ENCODE measurements at places on chromosomes 5 and 9.
A peak's percentile ranks its signal among the peaks of the same experiment; 100 is the strongest.

- peak; percentile 16 for DNase-seq
Measured at GRCh38 chr9:749716-750115, 91.8 kb upstream of the DMRT1 start.

- peak; percentile 25 for DNase-seq
Measured at GRCh38 chr9:8012986-8013385, 213.4 kb upstream of the DMAC1 start.

- peak; percentile 46 for DNase-seq
Measured at GRCh38 chr5:147384346-147385193, 125.3 kb downstream of the DPYSL3 start.

DNA sequence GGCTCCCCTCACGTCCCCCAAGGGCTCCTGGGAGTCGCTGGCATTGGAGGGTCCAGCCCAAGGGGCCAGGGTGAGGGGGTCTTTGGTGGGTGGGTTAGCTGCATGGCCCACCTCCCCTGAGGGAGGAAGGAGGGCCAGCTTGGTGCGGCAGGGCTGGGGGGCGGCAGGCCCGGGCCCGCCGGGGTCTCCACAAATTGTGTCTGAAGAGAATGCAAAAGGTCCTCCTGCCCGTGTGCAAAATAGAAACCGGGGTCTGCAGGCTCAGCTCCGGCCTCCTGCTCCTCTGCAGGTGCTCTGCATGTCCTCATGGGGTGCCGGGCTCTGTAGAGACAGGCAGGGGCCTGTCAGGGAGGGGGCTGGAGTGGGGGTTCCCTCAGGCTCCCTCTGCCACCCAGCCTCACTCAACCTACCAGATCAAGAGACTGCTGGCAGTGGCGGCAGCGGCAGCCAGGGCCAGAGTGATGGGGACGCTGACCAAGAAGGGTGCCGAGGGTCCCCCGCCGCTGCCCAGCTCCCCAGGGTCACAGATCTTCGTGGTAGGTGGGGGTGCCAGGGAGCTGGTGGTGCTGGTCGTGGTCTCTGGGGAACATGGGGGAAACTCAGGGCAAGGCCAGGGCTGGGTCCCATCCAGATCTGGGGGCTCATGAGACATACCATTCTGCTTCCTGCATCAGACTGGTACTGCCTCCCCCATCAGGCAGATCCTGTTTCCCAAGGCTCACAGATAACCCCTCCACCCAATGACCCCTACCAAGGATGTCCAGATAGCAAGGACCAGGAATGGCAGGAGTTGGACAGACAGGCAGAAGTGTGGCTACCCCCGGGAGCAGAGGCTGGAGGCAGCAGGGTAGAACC lies 29.2 kb upstream of the ENHO start:
- DNase-seq: no peak

DNA sequence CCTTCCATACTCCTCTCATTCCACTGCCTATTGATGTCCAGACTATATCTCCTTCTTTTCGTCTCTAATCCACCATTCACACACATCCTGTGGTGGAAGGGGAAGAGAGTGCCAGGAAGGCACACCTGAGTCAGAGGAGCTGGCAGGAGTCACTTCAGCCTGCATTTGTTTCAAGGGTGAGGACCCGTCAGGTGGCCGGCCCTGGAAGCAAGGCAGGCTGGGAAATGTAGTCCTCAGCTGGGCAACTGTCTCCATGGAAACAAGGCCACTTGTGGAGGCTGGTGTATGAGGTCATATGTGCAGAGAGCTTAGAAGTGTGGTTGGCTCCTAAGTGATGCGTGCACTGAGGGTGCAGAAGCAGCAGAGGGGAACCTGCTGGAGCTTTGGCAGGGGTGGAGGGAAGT lies 278.4 kb downstream of the NSG2 start:
- DNase-seq: peak; percentile 89

- DNase-seq: peak; percentile 29
Measured at GRCh38 chr5:83149671-83150070, 72.3 kb downstream of the XRCC4 start.

- DNase-seq: no peak
Measured at GRCh38 chr5:55934115-55934613, 60.6 kb downstream of the IL6ST start.

GRCh38 chr5:74685979-74686631 lies 1.1 kb downstream of the HEXB start:
- DNase-seq: no peak

- DNase-seq: no peak
Measured at GRCh38 chr5:172599204-172599567, 41.9 kb upstream of the NEURL1B start.

- no peak for DNase-seq
Measured at GRCh38 chr5:106727071-106727470, 943.7 kb downstream of the EFNA5 start.

DNA sequence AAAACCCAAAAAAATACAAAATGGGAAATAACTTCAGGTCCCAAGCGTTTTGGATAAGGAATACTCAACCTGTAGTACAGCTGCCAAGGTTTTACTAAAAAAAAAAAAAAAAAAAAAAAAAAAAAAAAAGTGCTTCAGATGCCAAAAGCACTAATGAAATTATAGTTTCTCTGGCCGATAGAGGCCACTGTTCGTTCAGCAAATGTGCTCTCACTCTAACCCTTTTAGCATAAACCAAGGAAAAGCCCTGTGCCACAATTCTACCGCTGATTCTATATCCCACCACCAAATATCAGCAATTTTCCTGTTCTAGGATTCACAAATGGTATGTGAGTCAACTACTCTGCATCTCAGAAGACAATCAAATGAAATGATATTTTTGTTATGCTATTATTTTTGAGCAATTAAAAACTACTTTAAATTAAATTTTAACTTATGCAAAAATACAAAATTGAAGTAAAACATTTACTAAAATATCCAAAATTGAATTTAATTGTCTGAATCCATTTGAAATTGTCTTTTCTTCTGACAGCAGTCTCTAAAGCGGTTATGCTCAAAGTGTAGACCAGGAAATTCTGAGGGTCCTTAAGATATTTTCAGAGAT lies 79.8 kb downstream of the RICTOR start:
- DNase-seq: peak; percentile 59

- DNase-seq: no peak
Measured at GRCh38 chr5:59067956-59068656, 485.2 kb downstream of the RAB3C start.

- no peak for DNase-seq
Measured at GRCh38 chr9:104748359-104749031, 1.0 kb downstream of the NIPSNAP3A start.

DNA sequence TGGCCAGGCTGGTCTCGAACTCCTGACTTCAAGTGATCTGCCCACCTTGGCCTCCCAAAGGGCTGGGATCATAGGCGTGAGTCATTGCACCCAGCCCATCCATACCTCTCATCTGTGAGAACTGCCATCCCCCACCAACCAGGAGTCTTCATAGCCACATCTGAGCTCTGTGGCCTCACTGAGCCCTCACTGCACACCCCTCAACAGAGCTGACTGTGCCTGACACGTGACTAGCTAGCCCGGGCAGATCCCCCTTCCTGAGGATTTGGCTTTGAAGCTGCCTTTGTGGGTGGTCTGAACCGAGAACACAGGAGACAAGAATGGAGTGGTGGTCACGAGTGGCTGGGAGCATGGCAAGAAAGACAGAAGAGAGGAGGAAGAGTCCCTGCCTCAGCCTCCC lies 15.6 kb downstream of the AK8 start:
- no peak for DNase-seq

- DNase-seq: no peak
Measured at GRCh38 chr5:78610636-78611035, 37.9 kb downstream of the LHFPL2 start.

GRCh38 chr5:135393691-135394090 lies 5.3 kb downstream of the MACROH2A1 start:
- DNase-seq: no peak

- DNase-seq: no peak
Measured at GRCh38 chr9:37370968-37371563, 51.4 kb upstream of the GRHPR start.

DNA sequence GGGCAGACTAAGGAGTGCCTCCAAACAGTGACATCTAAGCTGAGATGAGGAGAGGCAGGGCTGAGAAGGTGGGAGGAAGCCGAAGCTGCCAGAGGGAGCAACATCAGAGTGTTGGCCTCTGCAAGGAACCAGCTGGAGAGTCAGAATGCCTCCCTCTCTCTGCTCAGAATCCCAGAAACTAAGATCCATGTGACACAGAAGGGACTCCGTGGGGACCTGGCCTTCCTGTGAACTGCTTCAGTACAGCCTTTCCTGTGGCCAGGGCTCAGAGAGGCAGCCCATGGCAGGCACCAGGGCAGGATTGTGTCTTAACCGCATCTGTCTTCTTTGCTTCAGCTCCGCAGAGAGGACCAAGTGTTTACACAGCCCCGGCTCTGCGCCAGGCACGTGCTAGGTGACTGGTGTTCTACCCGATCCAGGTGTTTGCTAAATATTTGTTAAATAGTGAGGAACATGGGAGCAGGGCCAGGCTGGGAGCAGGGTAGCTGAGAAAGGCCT lies 33.5 kb downstream of the KCNMB1 start:
- DNase-seq: no peak

GRCh38 chr9:35546853-35547252 lies 56.9 kb downstream of the RUSC2 start:
- DNase-seq: no peak

DNA sequence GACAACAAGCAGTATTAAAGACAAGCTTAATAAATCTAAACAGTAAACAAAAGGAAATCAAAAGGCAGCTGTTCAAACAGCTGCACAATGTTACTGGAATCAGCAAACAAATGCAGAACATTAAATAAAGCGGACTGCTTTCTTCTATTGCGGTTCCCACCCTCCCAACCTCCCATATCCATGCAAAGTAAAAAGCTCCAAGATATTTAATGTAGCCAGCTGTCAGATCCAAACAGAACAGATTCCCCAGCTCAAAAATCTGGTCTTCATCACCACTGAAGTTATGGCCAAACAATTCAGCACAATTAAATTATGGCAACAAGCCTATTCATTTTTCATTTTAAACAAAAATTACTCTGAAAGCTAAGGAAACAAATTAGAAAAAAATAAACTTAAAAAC lies 75.9 kb downstream of the SLC38A9 start:
- DNase-seq: no peak

- no peak for DNase-seq
Measured at GRCh38 chr9:112180387-112180881, 5.3 kb upstream of the SUSD1 start.

- no peak for DNase-seq
Measured at GRCh38 chr9:89732295-89732938, 127.6 kb downstream of the GADD45G start.

DNA sequence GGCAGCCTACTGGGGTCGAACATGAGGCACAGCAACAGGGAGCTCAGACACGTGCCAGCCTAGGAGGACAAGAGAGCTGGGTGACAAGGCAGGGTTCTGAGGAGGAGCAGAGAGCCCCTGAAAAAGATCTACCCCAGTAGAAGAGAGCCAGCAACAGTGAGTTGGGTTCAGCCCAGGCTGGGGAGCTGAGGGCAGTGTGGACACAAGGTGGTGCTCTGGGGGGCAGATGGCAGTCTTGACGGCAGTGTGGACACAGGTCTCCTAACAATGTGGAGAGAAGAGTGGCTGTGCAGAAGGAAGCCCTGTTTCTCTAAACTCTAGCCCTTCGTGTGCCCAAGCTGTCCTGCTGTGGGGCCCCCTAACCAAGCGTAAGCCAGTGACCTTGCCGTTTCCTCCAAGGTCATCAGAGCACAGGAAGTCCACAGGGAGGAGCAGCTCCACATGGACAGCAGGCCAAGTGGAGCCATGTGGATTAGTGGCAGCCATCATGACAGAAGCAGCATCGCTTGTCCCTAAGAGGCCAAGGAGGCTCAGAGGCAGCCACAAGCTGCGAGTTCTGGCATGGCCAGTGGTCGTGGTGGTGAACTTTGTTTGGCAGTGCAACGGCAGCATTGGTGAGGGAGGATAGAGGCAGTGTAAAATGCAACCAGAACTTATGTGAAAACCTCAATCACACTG lies 25.1 kb upstream of the LMX1B start:
- DNase-seq: no peak

DNA sequence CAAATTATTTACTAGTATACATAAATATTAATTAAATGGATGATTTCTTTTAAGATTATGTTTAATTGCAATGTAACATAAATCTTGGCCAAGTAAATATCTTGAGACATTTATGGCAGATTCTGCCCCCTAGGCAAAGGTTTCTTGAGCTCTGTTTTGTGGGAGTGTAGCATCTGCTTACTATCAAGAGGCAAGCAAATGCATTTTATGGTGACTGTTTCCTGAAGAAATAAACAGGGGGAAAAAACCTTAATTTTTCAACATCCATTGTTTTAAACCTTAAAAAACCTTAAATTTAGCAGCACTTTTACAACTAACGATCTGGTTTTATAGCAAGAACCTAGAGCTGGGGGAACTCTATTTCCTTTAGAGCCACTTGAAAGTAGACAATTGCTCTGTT lies 25.7 kb upstream of the FREM1 start:
- DNase-seq: no peak

- DNase-seq: peak; percentile 48
Measured at GRCh38 chr9:137294091-137294680, 7.9 kb downstream of the NRARP start.

DNA sequence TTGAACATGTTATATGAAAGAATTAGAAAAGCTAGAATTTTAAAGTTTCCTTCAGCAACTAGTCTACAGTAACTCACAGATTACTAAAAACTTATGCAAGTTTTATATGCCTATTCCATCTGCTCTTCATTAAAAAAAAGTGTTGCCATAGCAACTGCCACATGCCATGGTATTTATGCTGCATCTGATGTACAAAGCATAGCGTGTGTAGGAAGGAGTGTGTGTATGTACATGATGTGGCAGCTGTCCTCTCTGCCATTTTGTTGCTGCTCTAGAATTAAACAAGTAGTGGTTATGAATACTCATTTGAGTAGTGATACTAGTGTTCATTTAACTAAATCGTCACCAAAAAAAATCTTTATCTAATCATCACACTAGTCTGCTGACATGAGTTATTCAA lies 593.5 kb downstream of the CETN3 start:
- no peak for DNase-seq

DNA sequence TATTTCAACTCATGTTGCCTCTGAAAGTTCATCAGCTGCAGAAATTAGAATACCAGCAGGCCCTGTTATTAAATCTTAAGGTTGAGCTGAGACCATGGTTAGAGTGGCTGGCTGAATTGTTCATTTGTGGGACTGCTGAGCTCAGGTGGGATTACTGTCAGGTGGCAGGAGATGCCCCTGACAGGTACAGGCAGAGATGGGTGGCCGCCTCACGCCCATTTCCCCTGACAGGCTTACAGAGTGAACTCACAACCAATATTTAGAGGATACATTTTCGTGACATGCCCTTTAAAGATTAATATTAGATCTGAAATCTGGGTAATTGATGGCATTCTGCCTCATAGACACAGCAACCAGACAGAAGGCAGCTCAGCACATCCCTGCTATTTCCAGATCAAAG lies 136.0 kb downstream of the MVB12B start:
- DNase-seq: no peak
